ENCODE measurements at places on chromosomes 1 and 21.

DNA sequence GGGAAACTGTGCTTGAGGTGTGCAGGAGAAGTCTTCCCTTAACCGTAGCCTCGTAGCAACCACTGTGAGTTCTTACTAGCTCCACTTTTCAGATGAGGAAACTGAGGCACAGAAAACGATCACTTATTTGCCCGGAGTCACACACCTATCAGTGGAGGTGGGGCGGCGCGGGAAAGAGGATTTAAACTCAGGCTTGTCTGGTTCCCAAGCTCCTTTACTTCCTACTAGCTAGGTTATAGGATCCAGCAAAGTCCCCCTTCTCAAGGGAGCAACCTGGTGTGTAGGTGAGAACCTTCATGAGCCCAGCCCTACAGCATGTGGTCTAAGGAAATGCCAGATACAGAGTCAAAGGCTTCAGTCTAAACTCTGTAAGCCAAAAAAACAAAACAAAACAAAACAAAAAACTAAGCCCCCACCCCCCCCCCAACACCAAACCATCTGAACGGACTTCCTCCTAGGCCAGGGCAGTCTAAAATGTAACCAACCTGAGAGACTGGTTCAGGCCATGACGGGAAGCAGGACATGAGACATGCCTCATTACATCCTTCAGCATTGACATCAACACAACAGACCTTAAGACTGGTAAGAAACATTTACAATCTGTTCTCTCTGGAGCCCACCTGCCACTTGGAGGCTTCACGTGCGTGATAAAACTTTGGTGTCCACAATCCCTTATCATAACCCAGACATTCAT, 709 bp upstream of the FBXO42 start:
- DNase-seq = no peak

GRCh38 chr1:54384918-54385726, 21.1 kb downstream of the SSBP3 start:
- no peak for DNase-seq

DNA sequence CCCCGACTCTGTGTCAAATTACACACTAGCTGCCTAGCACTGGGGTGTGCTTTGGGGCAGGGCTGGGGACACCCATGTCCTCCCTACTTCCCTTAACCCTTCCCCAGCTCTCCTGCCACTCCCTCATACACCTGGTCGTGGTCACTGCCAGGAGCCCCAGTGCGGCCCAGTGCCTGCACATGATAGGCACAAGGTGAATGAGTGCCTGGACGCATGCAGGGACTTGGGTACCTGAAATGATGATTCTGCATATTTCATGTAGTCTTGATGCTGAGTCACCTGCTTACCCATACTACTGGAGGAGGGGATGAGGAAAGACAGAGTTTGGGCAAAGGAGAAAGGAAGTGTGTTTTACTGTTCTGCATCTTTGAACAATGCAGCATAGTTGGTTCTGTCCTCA, 1.5 kb upstream of the VANGL2 start:
- DNase-seq = no peak

GRCh38 chr1:19453741-19454201, 31.6 kb downstream of the CAPZB start:
- DNase-seq = no peak

DNA sequence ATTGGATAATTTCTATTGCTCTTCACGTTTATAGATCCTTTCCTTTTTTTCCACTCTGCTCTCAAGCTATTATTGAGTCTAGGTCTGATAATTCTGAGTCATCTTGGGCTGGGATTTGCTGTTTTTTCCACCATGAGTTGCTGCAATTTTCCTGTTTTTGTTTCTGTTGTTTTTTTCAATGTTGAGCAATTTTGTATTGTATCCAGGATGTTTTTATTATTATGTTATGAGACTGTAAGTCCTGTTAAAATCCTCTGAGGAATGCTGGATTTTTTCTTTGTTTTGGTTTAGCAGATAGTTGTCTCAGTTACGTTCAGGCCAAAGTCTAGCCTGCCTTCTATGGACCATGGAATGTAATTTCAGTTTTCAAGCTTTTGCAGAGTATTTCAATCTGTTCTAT, 13.0 kb upstream of the SLC35A3 start:
- no peak for DNase-seq

GRCh38 chr1:180906511-180906910, 6.2 kb upstream of the KIAA1614 start:
- no peak for DNase-seq

- DNase-seq = peak; percentile 69
Observed at GRCh38 chr1:10960411-10961299, 51.8 kb upstream of the TARDBP start.

DNA sequence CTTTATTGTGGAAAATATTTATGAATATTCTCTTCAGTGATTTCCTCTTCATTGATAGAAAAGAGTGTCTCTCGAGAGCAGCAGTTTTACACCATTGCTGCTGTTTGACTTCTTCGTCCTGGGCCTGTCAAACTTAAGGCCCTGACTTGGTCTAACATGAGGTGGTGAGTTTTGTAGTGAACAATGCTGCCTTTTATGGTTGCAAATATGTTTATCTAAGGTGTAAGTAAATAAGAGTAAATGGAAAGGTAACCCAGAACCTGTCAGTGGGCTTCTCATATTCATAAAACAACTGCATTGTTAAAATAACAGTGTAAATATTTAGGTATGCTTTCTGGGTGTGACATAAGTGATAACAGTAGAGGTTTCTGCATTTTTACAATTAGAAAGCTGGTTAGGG, 62.8 kb upstream of the SCCPDH start:
- no peak for DNase-seq

GRCh38 chr1:166673722-166674121, 165.6 kb upstream of the POGK start:
- no peak for DNase-seq

- DNase-seq = no peak
Observed at GRCh38 chr1:183139281-183139942, 46.7 kb upstream of the LAMC2 start.

GRCh38 chr1:161166669-161167548, 683 bp downstream of the PPOX start:
- peak; percentile 18 for DNase-seq

DNA sequence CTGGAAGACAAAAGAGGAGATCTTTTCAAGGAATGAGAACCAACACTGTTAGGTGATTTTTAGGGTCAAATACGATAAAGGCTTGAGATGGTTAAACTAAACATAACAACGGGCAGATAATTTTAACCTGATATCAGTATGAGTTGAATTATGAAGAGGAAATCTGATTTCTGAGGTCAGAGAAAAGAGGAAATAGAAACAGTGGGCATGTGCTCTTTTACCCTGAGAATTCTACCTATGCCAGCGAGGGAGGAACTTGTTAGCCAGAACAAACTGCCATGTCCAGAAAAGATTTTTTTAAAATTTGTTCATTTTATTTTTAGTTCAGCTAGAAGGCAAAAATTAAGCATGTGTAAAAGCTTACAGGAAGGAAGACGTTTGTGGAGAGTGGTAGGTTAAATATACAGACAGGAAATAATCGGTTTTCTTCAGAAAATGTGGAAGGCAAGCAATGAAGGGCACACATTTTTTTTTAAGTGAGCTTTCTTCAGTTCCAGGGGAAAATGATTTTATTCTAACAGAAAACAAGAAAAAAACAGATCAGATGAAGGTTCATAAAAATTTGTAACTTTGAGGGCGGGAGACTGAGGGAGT, 1745.3 kb downstream of the MRPL39 start:
- DNase-seq = no peak

DNA sequence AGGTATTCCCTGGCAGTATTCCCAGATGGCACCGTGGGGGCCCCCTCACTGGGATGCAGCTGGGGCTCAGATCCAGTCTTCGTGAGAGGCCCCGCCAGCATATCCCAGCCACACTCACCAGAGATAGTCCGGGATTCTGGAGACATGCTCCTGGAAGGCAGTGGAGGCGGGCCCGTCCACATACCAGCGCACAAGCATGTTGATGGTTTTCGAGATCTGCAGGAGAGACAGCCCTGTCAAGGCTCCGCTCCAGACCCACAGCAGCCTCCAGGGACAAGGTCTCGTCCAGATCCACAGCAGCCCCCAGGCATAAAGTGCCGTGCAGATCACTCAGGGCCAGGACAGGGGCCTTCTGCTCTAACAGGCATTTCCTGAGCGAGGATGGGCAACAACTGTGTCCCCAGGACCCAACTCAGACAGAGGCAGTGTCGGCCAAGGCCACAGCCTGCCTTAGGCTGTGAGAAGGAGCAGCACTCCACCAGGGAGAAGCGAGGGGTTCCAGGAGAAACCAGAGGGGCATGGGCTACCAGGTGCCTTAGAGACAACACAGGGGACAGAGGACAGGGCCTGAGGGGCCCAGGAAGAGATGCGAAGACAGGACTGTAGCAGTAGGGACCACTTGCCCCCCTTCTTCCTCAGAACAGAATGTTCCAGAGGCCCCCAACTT, 14.8 kb downstream of the LSS start:
- no peak for DNase-seq

DNA sequence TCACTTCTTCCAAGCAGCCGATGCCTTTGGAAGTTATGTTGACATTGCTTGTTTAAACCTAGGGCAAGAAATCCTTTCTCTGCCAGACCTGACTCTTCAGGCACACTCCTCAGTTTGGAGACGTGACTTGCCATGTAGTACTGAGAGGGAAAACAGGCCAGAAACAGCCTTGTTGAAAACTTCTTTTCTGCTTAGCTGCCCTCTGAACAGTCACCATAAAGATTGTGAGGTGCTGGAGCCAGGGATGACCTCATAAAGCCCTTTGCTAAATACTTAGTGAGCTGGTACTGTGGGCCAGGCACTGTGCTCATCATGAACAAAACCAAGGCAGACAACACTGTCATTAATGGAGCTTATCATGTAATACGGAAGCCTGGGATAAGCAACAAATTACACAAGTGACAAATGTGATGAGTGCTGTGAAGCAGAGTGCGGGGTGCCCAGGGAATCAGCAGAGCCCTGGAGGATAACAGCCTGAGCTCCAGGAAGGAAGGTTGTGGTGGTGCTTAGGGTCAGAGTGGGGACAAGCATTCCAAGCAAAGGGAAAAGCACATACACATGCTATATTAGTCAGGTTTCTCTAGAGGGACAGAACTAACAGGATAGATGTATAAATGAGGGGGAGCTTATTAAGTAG, 42.4 kb downstream of the MTARC1 start:
- DNase-seq = no peak

DNA sequence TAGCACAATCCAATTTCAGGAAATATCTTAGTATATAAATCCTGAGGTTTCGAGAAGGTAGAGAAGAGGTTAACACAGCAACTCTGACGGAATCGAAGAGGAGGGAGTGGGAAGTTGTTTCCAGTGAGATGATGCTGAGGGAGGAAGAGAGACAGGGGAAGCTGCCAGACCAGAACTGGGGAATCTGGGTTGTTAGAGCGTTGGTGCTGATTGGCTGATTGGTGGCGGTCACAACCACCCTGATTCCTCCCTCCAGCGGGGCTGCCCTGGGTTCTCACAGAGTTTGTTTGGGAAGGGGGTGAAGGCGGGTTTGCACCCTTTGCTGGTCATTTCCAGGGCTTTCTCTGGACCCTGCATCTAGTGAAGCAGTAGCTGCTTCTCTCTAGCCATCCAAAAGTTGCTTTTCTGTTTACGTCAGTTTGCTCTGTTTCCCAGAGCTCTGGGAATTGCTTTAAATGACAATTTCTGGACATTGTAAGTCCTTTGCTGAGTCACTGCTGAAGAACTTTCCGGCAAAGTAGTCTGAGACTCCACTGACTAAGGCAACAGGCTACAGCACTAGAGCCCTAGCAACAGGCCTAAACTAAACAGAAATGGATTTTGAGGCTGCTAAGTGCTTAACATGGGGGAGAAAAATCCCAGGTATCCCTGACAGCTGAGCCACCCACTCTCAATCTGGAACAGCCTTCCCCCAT, 90.1 kb downstream of the TENT5C start:
- DNase-seq = no peak

GRCh38 chr1:5977494-5978444, 14.5 kb downstream of the NPHP4 start:
- DNase-seq = no peak

DNA sequence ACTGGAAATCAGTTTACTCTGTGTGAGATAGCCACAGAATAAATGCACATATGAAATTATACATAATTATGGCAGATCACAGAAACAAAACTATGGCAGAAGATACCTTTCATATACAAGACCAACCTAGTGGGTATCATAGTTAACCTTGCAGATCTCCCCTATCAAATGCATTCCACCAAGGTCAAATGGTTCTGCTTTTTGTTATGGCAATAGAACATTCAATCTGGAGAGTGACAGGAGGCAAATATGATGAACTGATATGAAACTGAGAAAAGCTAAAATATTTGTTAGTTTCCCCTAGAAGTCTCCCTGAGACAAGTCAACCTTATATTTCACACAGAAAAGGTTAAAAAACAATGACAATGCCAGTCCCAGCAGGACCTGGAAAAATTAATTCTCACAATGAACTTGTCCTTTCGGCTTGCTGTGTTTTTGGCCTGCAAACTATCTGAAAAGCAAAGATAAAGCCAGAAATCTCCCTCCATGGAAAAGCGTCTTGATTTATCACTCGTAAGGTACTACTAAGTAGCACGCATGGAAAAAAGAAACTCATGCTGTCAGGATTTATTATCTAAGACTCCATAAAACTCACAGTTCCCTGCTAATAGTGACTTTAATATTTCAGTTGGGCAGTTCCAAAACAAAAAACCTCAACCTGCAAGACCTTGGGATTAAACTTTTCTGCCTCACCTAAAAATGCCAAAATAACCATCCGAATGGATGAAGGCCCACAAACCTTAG, 174.3 kb downstream of the TGFBR3 start:
- DNase-seq = no peak

DNA sequence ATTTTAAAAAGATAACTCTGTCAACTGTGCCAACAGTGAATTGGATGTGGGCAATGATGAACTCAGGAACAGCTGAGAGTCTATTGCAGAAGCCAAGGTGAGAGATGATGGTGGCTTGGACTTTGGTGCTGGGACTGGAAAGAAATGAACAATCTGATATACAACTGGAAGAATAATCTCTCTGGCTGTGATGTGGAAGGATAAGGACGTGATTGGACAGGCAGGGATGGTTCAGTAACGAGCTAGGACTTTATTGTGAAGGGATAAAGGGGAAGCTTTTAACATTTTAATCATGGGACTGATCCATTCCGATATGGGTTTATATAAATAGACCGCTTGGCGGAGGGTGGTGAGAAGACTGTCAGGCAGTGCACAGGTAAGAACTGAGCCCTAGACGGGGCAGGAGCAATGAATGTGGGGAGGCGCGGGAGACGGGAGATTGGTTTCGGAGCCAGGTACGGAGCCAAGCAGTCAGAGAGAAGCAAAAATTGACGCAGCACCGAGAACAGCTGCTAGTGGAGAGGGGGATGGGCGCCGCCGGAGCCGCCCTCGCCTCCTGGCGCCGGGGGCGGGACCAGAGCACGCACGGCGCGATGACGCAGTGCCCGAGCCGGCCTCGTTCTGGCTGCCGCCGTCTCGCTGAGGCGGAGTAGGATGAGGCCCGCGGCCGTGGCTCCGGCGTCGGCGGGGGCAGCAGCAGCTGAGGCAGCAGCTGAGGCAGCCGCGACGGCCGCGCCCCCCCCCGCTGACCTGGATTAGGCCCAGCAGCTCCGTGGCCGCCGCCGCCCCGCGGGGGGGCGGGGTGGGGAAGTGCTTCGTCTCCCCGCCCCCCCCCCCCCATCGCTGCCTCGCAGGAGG, at the start of gene RNF11:
Gene RNF11, plus strand, starts transcription at position 601 of the 858 bp plus-strand sequence. CDS start 484 bp downstream, outside the sequence.
- peak; percentile 91 for DNase-seq

- DNase-seq = no peak
Observed at GRCh38 chr1:212132025-212132424, 96.5 kb downstream of the DTL start.

Data from NCI-H2227 treated with DMSO at 0.1 percent for 48 hours (cell line).